Activated T-helper 1 cell treated with anti-CD3 and anti-CD28 coated beads, Interleukin-12 subunit alpha, Interleukin-12 subunit beta, Interleukin-2, Interleukin-4 antibody, amounts not matched to agents 30 ng/mL and 10 ng/mL and 1 ng/mL, durations not matched to agents 14 hours and 24 hours and 36 hours (primary cell): ENCODE measurements at places on chromosomes 4 and X. TPM values are rescaled to one million over a fixed set of nuclear protein-coding genes. Genes with fewer than 3 reads are reported as not detected.

- no peak for DNase-seq
Measured at GRCh38 chr4:3115637-3116270, 41.3 kb downstream of the HTT start.

DNA sequence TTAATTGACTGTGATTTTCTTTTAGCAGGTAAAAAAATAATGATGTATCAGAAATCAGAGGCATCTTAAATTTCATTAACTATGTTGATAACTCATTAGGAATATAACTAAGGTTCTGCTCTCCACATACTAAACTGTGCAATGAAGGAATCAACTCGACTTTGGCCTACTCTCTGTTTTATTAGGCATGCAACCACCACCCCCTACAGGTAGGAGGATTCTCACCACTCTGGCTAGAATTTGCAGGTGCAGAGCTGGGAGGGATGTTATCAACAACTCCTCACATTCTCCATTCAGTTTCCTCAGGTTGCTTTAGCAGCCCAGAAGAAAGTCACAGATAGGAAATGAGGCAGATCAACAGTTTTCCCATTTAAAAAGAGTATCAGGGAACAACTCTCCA lies 160.1 kb downstream of the COX18 start:
- no peak for DNase-seq

DNA sequence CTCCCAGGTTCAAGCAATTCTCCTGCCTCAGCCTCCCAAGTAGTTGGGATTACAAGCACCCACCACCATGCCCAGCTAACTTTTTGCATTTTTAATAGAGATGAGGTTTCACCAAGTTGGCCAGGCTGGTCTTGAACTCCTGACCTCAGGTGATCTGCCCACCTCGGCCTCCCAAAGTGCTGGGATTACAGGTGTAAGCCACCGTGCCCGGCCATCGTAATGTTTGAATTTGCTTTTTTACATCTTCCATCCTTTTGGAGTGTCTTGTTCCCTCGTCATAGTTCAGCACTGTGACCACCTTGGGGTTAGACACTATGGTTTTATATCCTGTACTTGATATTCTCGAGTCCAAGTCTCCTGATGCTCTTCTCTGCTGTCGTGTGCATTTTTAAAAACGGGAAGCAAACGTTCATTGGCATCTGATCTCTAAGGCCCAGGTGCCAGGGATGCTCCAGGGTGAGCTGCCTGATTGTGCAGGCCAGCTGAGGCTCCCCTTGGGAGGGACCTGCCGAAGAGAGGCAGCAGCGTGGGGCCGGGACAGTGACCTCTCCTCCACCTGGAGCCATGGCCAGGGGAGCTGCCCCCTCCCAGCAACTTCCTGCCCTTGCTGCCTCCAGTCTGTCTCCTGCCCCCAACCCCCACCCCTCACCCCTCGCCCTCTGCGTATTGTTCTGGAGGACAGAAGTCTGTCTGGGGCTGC lies 16.7 kb downstream of the DGKQ start:
- DNase-seq: no peak

GRCh38 chr4:17854036-17854435 lies 43.3 kb downstream of the NCAPG start:
- DNase-seq: no peak

DNA sequence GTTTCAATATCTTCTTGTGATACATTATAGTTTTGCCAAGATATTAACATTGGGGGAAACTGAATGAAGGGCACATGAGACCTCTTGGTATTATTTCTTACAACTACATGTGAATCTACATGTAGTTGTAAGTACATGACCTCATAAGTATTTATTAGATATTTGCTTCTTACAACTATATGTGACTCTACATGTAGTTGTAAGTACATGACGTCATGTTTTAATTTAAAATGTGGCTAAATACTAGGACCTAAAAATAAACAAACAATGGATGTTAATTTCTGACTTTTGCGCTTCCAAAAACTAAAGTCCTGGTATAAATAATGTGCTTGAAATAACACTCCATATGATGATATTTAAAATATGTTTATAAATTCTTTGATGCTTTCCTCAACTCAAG lies 190.2 kb downstream of the CBLL2 start:
- DNase-seq: no peak

GRCh38 chrX:101595739-101596419 lies 21.9 kb downstream of the ARMCX6 start:
- DNase-seq: peak; percentile 8

Gene NSUN7
- total RNA-seq: 0.23 and 0.66 TPM in 2 replicates

- DNase-seq: no peak
Measured at GRCh38 chrX:70092247-70092646, 30.0 kb downstream of the OTUD6A start.

Gene YY2
- 2.2 and 2.3 TPM in 2 replicates for total RNA-seq

- DNase-seq: no peak
Measured at GRCh38 chr4:74376888-74377483, 12.0 kb downstream of the EREG start.

Gene SPANXC
- not detected in 2 replicates for total RNA-seq

Gene LIAS
- 28.6 and 29.7 TPM in 2 replicates for total RNA-seq

DNA sequence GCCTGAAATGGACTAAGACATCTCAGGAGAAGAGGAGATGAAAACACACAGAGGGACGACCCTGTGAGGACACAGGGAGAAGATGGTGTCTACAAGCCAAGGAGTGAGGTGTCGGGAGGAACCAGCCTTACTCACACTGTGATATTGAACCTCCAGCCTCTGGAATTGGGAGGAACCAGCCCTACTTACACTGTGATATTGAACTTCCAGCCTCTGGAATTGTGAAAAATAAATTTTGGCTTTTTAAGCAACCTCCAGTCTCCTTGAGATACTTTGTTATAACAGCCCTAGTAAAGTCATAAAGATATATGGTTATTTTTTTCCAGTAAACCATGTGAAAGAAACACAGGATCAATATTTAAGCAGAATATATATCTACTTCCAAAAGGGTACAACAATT lies 76.5 kb downstream of the DHRSX start:
- DNase-seq: no peak

DNA sequence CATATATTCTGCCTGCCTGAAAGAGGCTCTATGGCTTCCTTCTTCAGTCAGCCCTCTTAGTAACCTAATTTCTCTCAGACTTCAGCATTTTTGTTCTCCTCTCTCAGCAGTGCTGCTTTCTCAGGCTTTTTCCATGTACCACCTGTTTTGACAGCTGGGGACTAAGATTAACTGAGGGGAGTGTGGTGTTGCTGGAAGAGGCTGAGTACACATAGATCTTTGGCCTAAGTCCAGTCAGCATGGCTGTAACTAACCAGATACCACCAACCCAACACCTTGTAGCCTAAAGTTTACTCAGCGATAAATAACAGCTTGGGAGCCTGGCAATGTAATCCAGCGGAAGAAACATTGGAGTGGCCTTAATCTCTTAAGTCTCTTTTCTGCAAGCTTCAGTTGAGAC lies 85.5 kb downstream of the RTL3 start:
- no peak for DNase-seq

Gene SLC4A4
- total RNA-seq: 0.08 and 0.15 TPM in 2 replicates
